ENCODE measurements at places on chromosomes 16 and 17. TPM values are rescaled to one million over a fixed set of nuclear protein-coding genes. Genes with fewer than 3 reads are reported as not detected.
A peak's percentile ranks its signal among the peaks of the same experiment; 100 is the strongest.

DNA sequence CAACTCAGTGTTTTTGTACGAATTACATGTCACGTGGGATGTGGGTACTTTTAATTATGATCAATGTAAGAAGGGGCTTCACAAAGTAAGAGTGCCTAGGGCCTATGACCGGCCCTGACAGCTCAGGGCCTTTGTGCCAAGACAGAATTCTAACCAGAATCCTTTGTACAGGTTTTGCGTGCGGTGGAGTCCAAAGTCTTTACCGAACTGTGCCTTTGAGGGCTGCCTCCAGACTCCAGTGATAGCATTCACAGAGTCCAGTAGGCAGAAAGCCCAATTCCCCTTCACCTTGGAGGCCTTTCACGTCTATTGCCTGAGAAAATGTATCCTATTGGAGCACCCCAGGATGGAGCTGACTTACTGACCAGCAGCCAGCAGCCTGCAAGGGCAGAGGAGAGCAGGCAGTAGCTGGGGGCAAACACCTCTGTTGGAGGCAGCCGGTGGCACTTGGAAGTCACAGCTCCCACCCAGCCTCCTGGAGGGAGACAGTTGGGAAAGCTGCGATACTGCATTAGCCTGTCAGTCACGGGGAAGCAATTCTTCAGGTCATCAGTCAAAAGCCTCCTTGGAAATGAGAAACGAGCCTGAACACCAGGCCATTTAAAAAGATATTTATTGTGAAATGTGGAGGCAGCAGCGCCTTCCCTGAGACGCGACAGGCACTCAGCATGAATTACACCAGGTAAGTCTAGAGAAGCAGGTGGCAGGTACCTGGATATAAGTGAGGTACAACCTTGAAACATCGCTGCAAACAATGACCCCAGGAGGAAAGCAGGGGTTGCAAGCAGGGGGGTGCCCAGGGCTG is 98.1 kb upstream of the CDYL2 start:
- no peak for DNase-seq

DNA sequence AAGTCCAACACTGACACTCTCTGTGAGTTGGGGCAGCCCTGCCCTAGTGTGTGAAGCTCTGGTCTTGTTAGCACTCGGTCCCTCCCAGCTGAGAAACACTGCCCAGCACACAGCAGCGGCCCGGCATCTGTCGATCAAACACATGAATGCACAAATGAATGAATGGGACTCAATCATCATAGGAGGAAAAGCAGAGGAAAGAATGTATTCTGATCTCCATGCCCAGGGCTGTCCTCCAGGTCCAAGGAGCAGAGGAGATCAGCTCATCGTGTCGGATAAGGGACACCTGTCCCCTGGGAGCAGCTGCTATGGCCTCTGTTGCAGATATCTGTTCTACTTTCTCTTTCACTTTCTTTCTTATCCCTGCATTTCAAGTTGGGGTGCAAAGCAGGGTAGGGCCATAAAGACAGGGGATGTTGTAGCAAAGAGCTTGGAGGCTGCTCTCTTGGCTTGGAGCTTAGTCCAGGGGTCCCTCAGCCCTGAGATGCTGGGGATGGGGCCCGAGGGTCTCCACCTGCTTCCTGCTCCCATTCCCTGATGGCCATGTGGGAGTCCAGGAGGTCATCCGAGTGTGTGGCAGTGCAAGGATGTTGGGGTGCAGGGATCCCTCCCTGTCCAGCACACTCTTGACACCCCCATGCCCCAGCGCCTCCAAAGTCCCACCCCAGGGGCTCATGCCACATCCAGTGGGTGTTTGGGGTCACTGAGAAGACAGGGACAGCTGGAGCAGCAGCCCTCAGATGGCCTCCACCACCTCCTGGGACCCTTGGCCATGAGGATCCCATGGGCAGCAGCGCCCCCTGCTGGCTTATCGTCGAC is 88.2 kb downstream of the IRF8 start:
- peak; percentile 17 for DNase-seq

DNA sequence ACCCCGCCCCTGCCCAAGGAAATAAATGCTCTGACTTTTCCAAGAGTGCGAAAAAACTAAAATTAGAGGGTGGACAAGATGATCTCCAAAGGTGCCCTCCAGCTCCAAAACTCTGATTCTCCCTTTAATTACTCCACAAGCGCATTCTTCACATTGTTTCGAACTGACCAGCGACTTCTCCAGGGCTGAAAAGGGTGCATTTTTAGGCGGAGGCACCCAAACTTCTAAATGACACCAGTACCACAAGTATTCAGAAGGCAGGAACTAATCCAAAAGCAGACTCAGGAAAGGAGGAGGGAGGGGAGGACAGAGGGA is 750 bp downstream of the ZFHX3 start:
- DNase-seq, result no peak

Gene DPEP3
- 0.10 TPM for polyA plus RNA-seq

- no peak for DNase-seq
Measured at GRCh38 chr16:69182730-69183416, 4.1 kb upstream of the SNTB2 start.

Gene MINK1
- 30.5 TPM for polyA plus RNA-seq

- DNase-seq, result peak; percentile 56
Measured at GRCh38 chr17:63439687-63440086, 6.4 kb downstream of the CYB561 start.

Gene HOXB3
- polyA plus RNA-seq, result 0.10 TPM

GRCh38 chr16:53065461-53066061 is 10.8 kb downstream of the CHD9 start:
- DNase-seq, result no peak

Gene SMIM5
- 0.13 TPM for polyA plus RNA-seq

DNA sequence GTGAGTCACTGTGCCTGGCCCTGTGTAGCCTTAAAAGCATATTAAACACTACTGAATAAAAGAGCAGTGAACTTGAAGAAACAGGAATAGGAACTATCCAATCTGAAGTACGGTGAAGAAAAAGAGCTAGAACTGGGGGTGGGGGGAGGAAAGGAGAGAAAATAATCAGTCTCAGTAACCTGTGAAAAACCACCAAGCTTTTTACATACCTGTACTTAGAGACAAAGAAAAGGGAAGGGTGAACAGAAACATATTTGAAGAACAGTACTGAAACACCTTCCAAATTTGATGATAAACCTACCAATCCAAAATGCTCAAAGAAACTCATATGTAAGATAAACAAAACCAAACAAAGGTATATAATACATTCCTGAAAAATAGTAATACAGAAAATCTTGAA is 77.5 kb downstream of the USP32 start:
- no peak for DNase-seq

DNA sequence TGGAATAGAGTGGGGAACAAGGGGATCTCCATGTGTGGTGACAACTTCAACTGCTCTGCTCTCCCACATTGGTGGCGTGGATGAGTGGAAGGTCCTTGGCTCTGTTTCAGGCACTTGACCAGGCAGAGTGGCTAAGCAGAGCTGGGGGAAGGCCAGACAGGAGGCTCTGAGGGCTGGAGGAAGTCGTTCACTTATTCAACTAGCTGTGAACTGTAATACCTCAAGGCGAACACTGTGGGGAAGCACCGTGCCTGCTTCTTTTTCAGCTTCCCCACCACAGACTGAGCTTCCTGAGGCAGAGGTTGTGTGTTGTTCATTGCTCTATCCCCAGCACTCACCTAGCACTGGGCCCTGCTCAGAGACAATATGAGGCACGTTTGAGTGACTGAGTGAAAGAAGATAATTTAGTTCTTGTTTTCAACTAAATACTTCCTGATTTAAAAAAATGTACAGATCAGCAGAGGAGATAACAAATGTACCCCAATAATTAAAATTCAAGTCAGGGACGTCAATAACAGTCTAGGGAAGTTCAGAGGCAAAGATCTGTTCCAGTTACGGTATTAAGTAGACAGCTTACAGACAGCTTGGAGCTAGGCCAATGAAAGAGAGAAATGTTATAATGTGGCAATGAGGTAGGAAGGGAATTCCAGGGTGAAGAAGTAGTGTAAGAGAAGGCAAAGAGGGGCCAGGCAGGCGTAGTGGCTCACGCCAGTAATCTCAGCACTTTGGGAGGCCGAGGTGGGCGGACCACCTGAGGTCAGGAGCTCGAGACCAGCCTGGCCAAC is 34.7 kb downstream of the MYO18A start:
- peak; percentile 67 for DNase-seq

Gene NTN3
- polyA plus RNA-seq, result not detected

Gene GUCY2D
- polyA plus RNA-seq, result 0.22 TPM

DNA sequence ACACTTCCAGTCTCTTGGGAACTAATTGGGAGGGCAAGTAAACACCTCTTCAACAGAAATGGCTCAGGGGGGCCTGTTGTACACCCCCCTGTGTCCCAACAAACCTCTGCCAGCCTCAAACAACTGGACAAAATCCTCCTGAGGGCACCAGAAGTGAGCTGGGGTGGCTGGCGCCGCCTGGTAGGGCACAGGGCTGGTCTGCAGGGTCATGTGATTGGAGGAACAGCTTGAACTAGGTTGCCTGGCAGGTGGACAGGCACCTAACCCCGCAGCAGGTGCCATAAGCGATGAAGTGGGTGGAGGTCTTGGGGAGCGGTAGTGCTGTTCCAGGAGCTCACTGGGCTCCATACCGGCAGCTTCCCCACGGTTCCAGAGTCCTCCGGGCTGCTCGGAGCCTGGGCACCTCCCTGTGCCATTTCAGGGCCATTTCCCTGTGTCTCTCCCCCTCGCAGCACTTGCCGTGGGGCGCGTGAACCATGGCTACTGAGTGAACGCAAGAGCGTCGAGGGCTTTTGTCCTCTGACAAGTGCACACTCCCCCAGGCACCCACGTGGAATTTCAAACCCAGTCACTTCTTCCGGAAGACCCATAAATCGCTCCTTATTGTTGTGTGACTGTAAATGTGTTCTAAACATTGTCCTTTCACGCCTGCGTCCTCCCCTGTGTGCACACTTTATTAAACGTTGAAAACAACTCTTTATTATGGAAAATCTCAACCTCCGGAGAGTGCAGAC is 101.5 kb downstream of the SEC14L1 start:
- no peak for DNase-seq

DNA sequence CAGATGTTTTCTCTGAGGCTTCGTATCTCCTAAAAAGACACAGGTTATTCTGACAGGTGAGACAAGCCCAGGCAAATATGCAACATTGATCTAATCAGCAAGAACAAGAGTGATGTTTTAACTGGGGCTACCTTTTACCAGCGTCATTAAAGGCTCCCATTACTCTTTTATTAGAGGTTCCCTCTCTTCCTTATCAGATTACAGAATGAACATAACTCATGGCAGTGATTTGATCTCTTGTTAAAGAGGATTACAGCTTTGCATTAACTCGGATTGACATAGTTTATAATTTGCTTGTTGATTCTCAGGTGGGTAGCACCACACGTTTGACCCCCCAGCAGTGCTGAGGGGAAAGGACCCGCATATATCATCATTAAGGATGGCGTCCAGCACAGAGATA is 90.5 kb downstream of the AATF start:
- DNase-seq, result no peak

GRCh38 chr17:72145962-72146361 is 25.1 kb downstream of the SOX9 start:
- no peak for DNase-seq

GRCh38 chr17:81869221-81870130 is 1.7 kb downstream of the ARHGDIA start:
- peak; percentile 39 for DNase-seq

Gene KRTAP2-3
- not detected for polyA plus RNA-seq

Gene ALOXE3
- polyA plus RNA-seq, result not detected

Gene CCT6B
- polyA plus RNA-seq, result 0.74 TPM

GRCh38 chr16:88013091-88013609 is 61.9 kb downstream of the BANP start:
- peak; percentile 13 for DNase-seq

- DNase-seq, result no peak
Measured at GRCh38 chr16:50365791-50366575, 2.8 kb downstream of the BRD7 start.

Gene EVI2A
- 50.4 TPM for polyA plus RNA-seq

- DNase-seq, result peak; percentile 48
Measured at GRCh38 chr16:71412270-71413160, 29.3 kb downstream of the TLE7 start.

GRCh38 chr17:58316260-58316960 is 12.2 kb downstream of the TSPOAP1 start:
- DNase-seq, result no peak

DNA sequence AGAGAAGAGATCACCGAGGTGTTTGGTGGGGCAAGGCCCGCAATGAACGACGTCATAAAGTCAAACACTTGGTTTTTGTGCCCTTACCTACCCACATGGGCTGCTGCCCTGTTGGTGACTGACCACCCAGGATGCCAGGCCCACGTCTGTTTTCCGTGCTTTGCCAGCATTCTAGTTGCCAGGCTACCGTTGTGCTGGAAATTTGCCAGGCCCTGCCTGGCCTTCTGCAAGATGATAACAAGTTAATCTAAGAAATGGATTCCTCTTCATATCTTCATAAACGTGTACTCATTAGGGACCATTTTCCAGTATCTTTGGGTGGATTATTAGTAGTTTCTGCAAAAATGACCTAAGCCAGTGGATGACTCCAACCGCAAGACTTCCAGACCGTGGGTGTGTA is 35.4 kb downstream of the SLC6A4 start:
- DNase-seq, result no peak

- DNase-seq, result peak; percentile 91
Measured at GRCh38 chr16:3074860-3075522, 9.6 kb downstream of the IL32 start.

DNA sequence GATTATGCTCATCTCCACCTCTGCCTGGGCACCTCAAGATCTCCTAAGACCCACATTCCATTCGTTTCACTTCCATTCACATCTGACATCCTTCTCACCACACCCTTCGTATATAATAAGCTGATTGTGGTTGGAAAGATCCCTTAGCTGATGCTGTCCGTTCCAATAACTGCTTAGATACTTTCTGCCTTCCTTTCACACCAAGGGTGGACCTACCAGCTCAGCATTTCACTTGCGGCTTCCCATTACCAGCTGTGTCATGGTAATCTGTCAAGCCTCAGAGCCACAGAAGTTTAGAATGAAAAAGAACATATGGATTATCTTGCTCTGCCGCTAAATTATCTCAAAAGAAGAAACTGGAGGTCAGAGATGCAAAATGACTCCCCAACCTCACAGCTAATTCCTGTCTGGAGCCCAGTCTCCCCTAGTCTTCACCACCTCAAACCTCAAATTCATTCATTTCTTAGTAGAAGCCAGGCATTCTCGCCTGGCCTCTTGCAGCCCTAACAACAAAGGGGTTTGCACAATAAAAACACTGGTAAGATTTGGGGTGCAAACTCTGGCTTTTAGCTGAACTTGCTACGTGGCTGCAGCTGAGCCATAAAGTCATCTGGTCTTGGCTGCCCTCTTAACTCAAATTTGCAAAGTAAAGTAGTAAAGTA is 182.8 kb upstream of the HS3ST3A1 start:
- DNase-seq, result no peak

DNA sequence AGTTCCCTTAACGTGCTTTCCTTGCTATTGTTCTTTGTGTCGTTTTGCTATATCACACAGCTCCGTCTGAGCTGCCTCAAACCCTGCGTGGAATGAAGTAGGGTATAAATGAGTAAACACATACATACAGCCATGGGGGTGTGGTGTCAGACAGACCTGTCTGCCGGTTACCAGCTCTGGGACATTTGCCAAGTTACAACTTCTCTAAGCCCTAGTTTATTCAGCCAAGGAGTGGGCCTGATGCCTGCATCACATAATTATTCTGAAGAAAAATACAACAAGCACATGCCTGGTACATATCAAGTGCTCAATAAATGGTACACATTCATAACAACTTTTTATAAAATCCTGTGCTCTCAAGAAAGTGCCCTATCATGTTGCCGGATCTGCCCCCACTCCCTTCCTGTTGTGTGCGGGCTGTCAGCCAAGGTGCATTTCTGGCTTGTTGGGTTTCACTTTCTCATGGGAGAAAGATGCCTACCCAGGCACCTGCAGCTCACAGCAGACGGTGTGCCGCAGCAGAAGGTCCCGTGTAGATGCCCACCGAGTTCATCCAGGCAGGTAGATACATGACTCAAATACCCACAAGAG is 30.5 kb downstream of the SMPD3 start:
- DNase-seq, result peak; percentile 79

Gene SECTM1
- 1.9 TPM for polyA plus RNA-seq

Gene FOXJ1
- 0.68 TPM for polyA plus RNA-seq
